ENCODE measurements at places on chromosomes 6 and 20. TPM values are rescaled to one million over a fixed set of nuclear protein-coding genes. Genes with fewer than 3 reads are reported as not detected.

Gene TNNC2
- polyA plus RNA-seq, result 0.67 TPM

Gene POU5F1
- polyA plus RNA-seq, result not detected

Gene ADGRF4
- polyA plus RNA-seq, result not detected

Gene HMGCLL1
- not detected for polyA plus RNA-seq

Gene CCNC
- 46.4 TPM for polyA plus RNA-seq

Gene ZKSCAN8
- not detected for polyA plus RNA-seq

Gene HAO1
- polyA plus RNA-seq, result not detected

Gene FAM209B
- polyA plus RNA-seq, result 0.32 TPM

Gene FRS3
- polyA plus RNA-seq, result 2.2 TPM

Gene DDAH2
- polyA plus RNA-seq, result 16.4 TPM

Gene PSORS1C1
- not detected for polyA plus RNA-seq

Gene MTG2
- polyA plus RNA-seq, result 15.9 TPM

Gene HEY2
- polyA plus RNA-seq, result not detected

Gene DNAH8
- not detected for polyA plus RNA-seq

Gene ADTRP
- 15.8 TPM for polyA plus RNA-seq

Gene TNFAIP3
- polyA plus RNA-seq, result 112 TPM

Gene PRL
- polyA plus RNA-seq, result not detected

Gene PPP1R11
- 134 TPM for polyA plus RNA-seq

Gene TAAR5
- polyA plus RNA-seq, result not detected

Gene MUC22
- not detected for polyA plus RNA-seq

Gene IMPG1
- polyA plus RNA-seq, result not detected

Gene HRH3
- polyA plus RNA-seq, result not detected

Gene PRDM13
- polyA plus RNA-seq, result not detected

Gene SAMD3
- 69.2 TPM for polyA plus RNA-seq

Gene BCAS1
- polyA plus RNA-seq, result not detected

Gene PRPH2
- 0.11 TPM for polyA plus RNA-seq

Gene RIPPLY2
- polyA plus RNA-seq, result not detected

Gene PABPC1L
- 0.42 TPM for polyA plus RNA-seq

Gene SPAG4
- polyA plus RNA-seq, result 0.79 TPM

Measured in CD4-positive, alpha-beta memory T cell (primary cell).